ENCODE measurements at places on chromosomes 3 and 15.

- no peak for DNase-seq
Measured at GRCh38 chr15:95446854-95447253, 883.6 kb upstream of the NR2F2 start.

DNA sequence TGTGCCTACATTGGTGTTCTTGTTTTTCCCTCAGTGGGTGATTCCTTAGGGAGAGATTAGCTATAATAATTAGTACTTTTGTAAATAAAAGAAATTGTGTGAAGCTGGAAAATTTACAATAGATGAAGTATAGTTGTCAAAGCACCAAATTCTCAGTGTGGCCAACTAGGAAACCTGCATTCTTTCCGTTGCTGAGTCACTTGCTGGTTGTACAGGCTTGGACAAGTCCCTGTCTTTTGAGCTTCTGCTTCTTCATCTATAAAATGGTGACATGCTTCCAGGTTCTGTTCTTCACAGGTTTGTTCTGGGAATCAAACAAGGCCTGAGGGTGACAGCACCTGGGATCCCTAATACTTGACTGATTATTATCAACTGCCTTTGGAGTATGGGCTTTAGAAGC lies 184.1 kb upstream of the HES1 start:
- no peak for DNase-seq

DNA sequence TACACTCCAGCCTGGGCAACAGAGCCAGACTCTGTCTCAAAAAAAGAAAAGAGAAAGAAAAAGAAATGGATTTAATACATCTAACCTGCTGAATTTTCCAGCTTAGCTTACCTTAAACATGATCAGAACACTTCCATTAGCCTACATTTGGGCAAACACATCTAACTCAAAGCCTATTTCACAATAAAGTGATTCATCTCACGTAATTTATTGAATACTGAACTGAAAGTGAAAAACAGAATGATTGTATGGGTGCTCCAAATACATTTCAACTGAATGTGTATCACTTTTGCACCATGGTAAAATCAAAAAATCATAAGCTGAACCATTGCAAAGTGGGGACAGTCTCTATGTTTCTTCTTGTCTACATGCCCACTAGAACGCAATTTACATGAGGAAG lies 9.0 kb downstream of the PIK3R4 start:
- no peak for DNase-seq

DNA sequence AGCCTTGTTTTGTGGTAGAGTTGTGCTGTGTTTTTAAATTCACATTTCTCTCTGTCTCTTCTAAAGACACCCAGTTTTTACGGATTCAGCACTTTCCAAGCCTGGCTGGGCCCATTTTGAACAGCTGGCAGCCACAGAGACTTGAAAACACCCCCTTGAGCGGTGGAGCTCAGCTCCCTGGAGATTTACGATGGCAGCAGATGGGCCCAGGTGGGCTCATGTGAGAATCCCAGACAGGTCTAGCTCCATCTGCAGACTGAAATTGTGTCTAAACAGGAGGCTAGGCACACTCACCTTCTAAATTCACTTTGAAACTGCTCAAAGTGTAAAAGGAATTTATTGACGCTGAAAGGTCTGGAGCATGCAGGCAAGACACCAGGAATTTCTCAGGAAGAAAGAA lies 232.0 kb upstream of the HES1 start:
- DNase-seq, result no peak

GRCh38 chr15:96693990-96694517 lies 363.6 kb downstream of the NR2F2 start:
- DNase-seq, result no peak

- no peak for DNase-seq
Measured at GRCh38 chr3:14320219-14320618, 82.2 kb upstream of the SLC6A6 start.

GRCh38 chr3:119779731-119780383 lies 2.0 kb upstream of the NR1I2 start:
- DNase-seq, result no peak

DNA sequence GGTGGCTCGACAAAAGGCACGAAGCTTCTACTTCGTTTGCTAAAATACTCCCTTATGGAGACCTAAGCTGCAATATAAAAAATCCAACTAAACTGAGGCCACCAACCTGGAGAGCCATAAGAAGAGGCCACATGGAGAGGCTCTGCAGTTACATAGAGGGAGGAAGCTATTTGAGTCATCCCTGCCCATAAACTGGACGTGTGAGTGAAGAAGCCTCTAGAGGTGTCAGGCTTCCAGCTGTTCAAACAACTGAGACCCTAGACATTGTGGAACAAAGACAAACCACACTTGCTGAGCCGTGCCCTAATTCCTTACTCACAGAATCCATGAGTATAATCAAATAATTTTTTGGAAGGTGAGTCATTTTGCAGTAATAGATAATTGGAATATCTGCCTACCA lies 50.2 kb upstream of the GMNC start:
- no peak for DNase-seq

GRCh38 chr3:71536376-71536965 lies 47.1 kb downstream of the FOXP1 start:
- no peak for DNase-seq

DNA sequence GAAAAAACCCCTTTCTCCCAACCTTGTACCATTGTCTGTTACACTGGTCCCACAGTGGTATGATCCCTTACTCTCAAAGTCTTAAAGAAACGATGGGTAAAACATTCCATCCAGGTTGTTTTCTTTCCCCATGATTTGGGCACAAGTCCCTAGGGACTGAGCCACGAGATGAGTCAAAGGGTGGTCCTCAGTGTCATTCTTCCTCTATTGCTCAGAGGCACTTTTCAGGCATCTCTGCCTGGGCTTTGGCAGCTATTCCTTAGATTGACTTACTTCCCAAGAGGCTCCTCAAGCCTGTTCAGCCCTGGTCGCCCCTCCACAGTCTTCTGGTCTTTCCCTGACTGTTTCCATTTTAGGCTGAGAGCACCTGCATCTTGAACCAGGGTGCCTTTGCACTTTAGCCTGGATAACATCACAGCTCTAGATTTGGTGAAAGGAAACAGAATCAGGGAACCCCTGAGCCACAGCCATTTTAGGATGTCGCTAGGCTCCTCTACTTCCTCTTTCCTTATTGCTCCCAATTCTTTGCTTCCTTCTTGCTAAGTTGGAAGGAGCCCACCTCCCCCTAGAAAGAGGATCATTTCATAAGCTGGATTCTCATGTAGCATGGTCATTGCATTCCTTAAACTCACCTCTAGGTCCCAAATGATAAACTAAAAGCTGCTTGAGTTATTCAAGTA lies 131.0 kb upstream of the TPRG1 start:
- no peak for DNase-seq

- DNase-seq, result no peak
Measured at GRCh38 chr15:88113613-88114308, 142.8 kb downstream of the NTRK3 start.

GRCh38 chr3:46887980-46888494 lies 10.5 kb downstream of the PTH1R start:
- no peak for DNase-seq

- DNase-seq, result no peak
Measured at GRCh38 chr3:124223853-124224252, 231.9 kb upstream of the ROPN1 start.

DNA sequence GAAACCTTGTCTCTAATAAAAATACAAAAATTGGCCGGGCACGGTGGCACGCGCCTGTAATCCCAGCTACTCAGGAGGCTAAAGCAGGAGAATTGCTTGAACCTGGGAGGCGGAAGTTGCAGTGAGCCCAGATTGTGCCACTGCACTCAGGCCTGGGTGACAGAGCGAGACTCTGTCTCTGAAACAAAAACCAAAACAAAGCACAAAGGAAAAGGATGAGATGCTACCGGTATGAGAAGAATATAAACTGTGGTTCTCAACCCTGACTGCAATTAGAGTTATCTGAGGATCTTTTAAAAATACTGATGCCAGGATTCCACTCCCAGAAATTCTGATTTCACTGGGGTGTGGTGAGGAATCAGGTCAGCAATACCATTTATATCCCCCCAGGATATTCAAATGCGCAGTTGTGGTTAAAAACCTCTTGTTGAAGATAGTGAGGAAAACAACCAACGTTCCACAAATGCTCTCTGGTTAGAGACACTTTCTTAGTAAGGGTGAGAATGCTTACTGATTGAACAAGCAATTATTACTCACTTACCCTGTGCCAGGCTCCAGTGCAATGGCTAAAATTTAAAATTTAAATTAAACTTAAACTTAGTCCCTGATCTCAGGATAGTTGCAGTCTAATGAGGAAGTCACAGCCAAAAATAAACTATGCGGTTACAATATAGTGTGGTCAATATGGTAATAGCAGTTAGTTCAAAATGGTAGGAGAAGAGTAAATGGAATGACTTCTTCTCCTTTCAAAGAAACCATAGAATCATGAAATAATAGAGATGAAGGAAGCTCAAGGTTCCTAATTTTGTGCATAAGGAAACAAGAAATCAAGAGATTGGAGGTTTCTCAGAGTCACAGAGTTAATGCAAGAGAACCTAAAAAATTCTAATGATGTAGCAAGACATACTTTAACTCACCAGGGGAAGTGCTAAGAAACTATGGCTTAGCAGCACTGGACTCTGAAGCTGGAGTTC lies 109.5 kb downstream of the SSR3 start:
- no peak for DNase-seq

- no peak for DNase-seq
Measured at GRCh38 chr15:83842281-83842680, 188.4 kb downstream of the ADAMTSL3 start.

GRCh38 chr3:183350164-183350563 lies 78.3 kb downstream of the MCF2L2 start:
- DNase-seq, result no peak

GRCh38 chr3:119148493-119149180 lies 2.7 kb downstream of the TEX55 start:
- no peak for DNase-seq

DNA sequence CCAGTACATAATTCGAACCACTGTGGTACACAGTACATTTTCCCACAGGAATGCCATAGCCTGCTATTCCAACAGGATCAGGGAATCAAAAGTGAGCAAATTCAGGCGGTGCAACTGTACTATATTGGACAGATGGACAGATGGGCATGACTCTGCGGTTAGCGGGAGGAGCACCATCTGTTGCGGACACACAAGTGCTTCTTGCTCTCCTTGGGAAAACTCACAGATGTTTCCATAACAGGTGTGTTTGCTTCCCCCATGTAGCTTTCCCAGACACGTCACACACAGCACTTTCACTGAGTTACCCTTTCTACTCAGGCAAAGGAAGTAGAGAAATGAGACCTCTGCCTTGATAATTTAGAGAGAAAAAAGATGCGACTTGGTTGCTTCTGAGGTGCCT lies 325.1 kb upstream of the THBS1 start:
- DNase-seq, result no peak

- no peak for DNase-seq
Measured at GRCh38 chr3:89521328-89521727, 413.9 kb downstream of the EPHA3 start.

DNA sequence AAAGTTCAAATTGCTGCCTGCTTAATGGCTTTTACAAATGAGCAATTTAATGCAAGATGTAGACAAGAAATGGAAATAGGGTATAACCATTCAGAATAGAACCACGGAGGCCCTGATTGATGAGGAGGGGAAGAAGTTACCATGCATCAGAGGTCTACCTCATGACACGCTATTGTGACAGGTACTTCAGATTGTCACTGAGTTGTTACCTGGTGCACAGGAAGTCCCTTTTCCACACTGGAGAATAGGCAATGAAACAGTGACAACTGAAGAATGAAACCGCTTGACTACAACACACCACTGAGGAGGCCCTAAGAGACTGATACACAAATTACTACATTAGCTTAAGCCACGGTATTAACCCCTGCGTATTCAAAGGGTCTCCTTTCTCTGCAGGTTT lies 251.2 kb downstream of the RYR3 start:
- DNase-seq, result no peak

DNA sequence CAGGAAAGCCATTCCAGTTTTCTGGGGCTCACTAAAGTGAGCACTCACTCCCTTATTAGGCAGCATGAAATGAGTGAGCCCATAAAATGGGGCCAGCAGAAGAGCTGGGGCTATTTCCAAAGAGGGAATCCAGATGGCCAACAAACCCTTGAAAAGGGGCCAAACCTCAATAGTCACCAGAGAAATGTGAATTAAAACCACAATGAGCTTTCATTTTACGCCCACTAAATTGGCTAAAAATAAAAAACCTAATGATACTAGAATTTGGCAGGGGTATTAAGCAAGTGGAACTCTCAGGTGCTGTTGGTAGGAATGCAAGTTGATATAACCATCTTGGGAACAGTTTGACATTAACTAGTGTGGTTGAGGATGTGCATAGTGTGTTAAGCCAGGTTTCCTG lies 42.1 kb upstream of the RAF1 start:
- DNase-seq, result no peak

- no peak for DNase-seq
Measured at GRCh38 chr3:105944276-105944675, 75.5 kb upstream of the CBLB start.

DNA sequence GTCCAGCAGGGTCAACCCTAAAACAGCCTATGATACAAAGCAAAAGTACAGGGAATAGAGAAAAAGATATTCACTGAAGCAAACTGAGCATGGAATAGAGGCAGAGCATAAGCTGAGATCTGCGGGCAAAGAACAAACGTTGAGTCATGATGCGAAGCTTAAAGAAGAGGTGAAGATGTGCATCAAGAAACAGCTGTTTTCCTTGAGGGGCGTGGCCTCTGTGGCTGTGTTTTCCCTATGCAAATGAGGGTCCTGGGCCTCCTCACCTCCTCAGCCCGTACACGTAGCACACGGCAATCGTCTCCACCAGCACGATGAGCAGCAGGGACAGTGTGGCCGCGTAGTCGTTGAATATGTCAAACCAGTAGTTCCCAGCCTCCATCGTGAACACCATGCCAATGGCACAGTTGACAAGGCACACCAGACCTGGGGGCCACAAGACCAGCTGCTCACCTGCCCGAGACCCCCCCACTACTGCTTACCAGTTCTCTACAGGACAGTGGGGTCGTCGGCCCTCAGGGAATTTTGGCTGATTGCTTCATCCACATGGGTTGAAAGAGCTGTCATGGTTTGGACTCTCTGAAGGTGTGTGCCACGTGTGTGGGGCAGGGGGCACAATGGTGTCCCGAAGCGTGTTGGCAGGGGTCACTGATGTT lies 33.6 kb downstream of the SLC6A20 start:
- no peak for DNase-seq

DNA sequence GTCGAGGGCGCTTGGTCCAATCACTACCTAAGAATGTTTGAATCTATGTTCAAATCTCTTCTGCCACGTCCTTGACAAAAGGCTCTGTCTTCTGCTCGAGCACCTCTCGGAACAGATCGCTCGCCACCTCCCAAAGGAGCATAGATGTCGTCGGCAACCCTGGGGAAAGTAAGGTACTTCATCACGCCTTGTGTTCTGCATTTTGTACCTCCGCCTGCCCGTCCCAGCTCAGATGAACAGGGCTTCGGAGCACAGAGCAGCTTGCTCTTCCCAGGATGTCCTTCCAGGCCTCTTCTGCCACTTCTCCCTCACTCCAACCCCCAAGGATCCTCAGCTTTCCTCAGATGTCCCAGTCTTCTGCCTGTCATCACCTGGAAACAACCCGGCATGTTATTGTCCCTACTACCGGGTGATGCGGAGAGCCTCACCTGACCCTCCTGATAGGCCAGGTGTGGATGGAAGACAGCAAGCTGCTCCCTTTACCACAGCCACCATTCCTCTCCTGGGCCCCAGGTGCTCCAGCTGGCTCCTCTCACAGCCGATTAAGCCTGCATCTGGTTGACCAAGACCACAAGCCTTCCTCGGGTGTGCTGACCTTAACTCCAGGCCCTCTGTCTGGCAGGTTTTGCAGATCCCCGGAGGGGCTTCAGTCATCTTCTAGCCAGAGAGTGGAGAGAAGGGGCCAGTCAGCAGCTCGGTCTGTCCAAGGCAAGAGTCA lies 270.5 kb downstream of the FAM43A start:
- no peak for DNase-seq
